Neural crest cell (in vitro differentiated cells): ENCODE measurements at places on chromosomes 13 and 19. TPM values are rescaled to one million over a fixed set of nuclear protein-coding genes. Genes with fewer than 3 reads are reported as not detected.

The SERP2 gene
- 10.3 and 14.0 TPM in 2 replicates for total RNA-seq

The GAPDHS gene
- total RNA-seq: not detected in 2 replicates

The ZNF69 gene
- total RNA-seq: 32.1 and 33.9 TPM in 2 replicates

The ARHGAP35 gene
- 81.0 and 82.5 TPM in 2 replicates for total RNA-seq

The ADGRE3 gene
- total RNA-seq: not detected in 2 replicates

The TJP3 gene
- total RNA-seq: not detected in 2 replicates

The SELENOV gene
- total RNA-seq: not detected in 2 replicates

DNA sequence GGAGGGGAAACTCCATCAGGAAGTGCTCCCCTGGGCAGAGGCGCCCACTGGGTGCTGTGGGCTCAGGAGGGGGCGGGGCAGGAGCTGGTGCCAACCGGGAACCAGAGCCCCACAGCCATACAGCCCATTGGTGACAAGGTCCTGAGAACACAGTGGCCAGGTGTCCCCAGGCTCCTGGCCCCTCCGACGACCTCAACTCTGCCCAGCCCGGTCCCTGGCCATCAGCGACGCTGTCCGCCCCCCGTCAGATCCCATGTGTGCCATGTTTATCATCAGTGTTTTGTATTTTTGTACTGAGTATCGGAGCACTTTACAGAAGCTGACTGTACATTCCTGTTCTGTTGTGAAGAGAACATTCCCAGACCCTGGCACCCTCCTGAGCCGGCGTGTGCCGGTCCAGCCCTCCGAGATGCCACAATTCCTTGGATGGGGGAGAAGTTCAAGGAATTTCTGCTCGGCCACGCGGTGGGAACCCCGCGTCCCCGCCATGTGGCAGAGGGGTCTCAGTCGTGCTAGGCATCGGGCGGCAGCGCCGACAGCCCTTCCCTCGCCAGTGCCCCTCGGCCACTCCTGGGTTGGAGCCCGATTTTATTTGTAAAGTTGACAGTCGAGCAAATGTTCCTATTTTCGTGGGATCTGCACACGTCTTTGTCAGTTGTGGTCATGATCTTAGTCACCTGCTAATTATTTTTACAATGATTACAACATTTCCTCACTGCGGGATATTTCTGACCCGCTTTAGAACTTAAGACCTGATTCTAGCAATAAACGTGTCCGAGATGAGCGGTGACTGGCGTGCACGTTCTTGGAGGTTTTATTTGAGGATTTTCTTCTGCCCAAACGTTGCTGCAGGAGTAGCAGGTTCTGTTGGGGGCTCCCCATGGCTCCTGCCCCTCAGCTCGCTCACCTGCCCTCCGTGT lies 16.9 kb downstream of the PEX11G start:
- H3K36me3 ChIP-seq: no peaks in the 10 kb centered on the region
- H3K27me3 ChIP-seq: no peaks in the 10 kb centered on the region
- no peak overlapping the region for H3K4me3 ChIP-seq
- H3K4me1 ChIP-seq: no peaks in the 10 kb centered on the region

GRCh38 chr19:4510435-4511255 lies 7.6 kb downstream of the PLIN4 start:
- no peaks in the 10 kb centered on the region for H3K4me1 ChIP-seq
- no peak for DNase-seq
- peaks cover 3% of the 10 kb centered on the region for H3K36me3 ChIP-seq
- no peak overlapping the region for H3K27ac ChIP-seq
- H3K27me3 ChIP-seq: no peaks in the 10 kb centered on the region

DNA sequence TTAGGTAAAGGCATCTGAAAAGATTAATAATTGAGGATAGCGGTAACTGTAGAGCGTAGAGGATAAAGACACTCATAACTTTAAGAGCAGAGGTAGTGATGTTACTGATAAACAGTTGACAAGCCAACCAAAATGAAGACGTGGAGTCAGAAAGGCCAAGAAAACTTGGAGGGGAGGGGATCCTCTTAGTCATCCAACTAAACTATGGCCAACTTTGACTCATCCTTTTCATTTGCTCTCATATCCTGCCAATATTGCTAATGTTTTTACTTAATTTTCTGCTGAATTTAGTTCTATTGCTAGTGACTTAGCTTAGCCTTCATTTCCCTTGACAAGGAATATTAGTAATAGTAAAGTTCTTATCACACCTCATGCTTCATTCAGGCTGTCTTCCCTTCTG lies 13.4 kb downstream of the ITGBL1 start:
- H3K27me3 ChIP-seq: no peaks in the 10 kb centered on the region
- no peak for DNase-seq
- no peaks in the 10 kb centered on the region for H3K4me1 ChIP-seq
- no peak overlapping the region for H3K4me3 ChIP-seq
- no peaks in the 10 kb centered on the region for H3K36me3 ChIP-seq

GRCh38 chr13:43657485-43657884 lies 129.3 kb downstream of the ENOX1 start:
- H3K4me3 ChIP-seq: no peak overlapping the region
- no peak overlapping the region for H3K27ac ChIP-seq
- peaks cover 10% of the 10 kb centered on the region for H3K4me1 ChIP-seq
- H3K36me3 ChIP-seq: no peaks in the 10 kb centered on the region

- DNase-seq: peak; percentile 74
- H3K27me3 ChIP-seq: peaks cover 29% of the 10 kb centered on the region
- H3K4me3 ChIP-seq: peak overlapping the region; percentile 86
Measured at GRCh38 chr19:51689751-51690453, 3.2 kb upstream of the SPACA6 start.

- H3K4me1 ChIP-seq: peaks cover 19% of the 10 kb centered on the region
- H3K36me3 ChIP-seq: no peaks in the 10 kb centered on the region
- DNase-seq: no peak
Measured at GRCh38 chr13:49838989-49839388, 46.5 kb upstream of the KPNA3 start.

- peak overlapping the region; percentile 80 for H3K4me3 ChIP-seq
- H3K27ac ChIP-seq: no peak overlapping the region
- H3K36me3 ChIP-seq: peaks cover 3% of the 10 kb centered on the region
- DNase-seq: no peak
- H3K4me1 ChIP-seq: peaks cover 10% of the 10 kb centered on the region
Measured at GRCh38 chr13:28099396-28100149, 803 bp downstream of the FLT3 start.

DNA sequence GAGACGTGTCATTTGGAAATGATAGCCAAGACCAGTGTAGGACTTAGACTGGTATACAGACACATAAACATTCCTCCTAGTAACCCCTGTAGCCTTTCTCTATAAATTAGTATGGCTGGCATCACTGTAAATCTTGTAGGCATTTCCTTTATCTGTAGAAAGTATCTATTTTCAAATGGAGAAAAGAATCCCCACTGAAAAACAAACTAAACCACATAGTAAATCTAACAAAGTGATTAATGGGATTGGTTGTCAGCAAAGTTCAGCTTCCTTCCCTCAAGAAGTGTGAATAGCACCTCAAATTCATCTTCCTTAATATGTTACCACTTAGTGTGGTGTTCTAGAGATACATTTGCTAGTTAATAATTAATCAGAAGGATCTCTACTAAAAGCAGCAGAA lies 119.4 kb upstream of the NBEA start:
- H3K27me3 ChIP-seq: no peaks in the 10 kb centered on the region
- DNase-seq: no peak
- no peak overlapping the region for H3K4me3 ChIP-seq
- no peaks in the 10 kb centered on the region for H3K36me3 ChIP-seq
- H3K27ac ChIP-seq: no peak overlapping the region

DNA sequence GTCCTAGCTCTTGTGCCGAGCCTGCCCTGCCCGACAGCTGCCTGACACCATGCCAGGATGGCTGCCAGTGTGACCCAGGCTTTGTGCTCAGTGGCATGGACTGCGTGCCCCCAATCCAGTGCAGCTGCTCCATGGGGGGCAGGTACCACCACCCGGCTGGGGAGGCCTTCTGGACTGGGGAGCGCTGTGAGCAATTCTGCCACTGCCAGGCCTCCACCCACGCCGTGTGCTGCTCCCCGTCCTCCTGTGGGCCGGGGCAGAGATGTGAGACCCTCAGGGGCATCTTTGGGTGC lies 9.4 kb upstream of the FXYD3 start:
- no peak overlapping the region for H3K4me3 ChIP-seq
- H3K4me1 ChIP-seq: peaks cover 31% of the 10 kb centered on the region
- no peaks in the 10 kb centered on the region for H3K36me3 ChIP-seq
- no peak for DNase-seq

DNA sequence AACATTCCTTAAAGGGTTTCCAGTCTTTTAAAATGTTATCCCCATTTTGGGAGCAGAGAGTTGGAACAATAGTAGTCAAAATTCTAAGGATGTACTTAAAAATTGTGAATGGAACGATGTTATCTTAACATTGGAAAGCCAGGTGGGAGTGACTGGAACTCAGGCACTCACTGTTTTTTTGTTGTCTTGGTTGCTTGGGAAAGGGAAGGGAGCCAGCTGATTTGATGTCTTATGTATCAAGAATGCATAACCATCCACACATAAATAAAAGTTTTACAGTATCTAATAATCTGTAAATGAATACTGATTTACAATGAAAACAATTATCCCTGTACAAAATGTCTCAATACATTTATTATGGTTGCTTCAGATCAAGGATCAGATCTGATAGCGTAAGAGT lies 88.7 kb downstream of the SLC10A2 start:
- peaks cover 16% of the 10 kb centered on the region for H3K4me1 ChIP-seq
- DNase-seq: no peak
- H3K27me3 ChIP-seq: peaks cover 6% of the 10 kb centered on the region
- H3K27ac ChIP-seq: no peak overlapping the region
- H3K4me3 ChIP-seq: no peak overlapping the region
- H3K36me3 ChIP-seq: no peaks in the 10 kb centered on the region

DNA sequence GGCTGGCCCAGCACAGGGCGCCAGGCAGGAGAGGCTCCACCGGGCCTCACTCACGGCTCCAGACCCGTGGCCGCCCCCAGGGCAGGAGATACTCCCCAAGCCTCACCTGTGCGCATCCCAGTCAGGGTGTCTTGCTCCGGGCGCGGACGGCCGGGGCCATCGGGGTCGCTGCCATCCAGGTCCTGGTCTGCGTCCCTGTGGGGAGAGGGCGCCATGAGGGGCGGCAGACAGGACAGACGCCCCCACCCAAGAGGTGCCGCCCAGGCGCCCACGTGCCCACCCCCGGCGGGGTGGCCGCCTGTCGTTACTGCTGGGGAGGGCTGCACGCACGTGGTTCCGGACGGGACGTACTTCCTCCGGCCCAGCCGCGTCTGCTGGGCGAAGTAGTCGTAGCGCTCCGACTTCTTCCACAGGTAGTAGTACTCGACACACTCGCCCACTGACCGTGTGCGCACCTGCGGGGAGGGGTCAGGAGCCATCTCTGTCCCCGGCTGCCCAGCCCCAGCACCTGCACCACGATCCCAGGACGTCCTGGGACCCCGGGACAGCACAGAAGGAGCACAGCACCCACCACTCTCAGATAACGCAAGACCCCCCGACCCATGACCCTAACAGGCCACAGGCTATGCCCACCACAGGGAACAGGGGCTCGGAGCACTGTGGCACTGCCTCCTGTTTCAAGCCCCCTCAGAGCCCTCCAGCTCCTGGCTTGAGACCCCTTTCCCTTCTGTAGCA lies 17.4 kb upstream of the PLPP2 start:
- no peak overlapping the region for H3K27ac ChIP-seq
- H3K36me3 ChIP-seq: peaks cover 3% of the 10 kb centered on the region
- no peak overlapping the region for H3K4me3 ChIP-seq

- no peak for DNase-seq
- H3K27me3 ChIP-seq: peaks cover 2% of the 10 kb centered on the region
- no peaks in the 10 kb centered on the region for H3K4me1 ChIP-seq
Measured at GRCh38 chr19:12872941-12873890, 8.0 kb downstream of the DNASE2 start.

GRCh38 chr19:7540761-7541474 lies 5.4 kb downstream of the PNPLA6 start:
- no peak overlapping the region for H3K27ac ChIP-seq
- no peak overlapping the region for H3K4me3 ChIP-seq
- H3K4me1 ChIP-seq: peaks cover 4% of the 10 kb centered on the region
- no peaks in the 10 kb centered on the region for H3K27me3 ChIP-seq
- DNase-seq: no peak

DNA sequence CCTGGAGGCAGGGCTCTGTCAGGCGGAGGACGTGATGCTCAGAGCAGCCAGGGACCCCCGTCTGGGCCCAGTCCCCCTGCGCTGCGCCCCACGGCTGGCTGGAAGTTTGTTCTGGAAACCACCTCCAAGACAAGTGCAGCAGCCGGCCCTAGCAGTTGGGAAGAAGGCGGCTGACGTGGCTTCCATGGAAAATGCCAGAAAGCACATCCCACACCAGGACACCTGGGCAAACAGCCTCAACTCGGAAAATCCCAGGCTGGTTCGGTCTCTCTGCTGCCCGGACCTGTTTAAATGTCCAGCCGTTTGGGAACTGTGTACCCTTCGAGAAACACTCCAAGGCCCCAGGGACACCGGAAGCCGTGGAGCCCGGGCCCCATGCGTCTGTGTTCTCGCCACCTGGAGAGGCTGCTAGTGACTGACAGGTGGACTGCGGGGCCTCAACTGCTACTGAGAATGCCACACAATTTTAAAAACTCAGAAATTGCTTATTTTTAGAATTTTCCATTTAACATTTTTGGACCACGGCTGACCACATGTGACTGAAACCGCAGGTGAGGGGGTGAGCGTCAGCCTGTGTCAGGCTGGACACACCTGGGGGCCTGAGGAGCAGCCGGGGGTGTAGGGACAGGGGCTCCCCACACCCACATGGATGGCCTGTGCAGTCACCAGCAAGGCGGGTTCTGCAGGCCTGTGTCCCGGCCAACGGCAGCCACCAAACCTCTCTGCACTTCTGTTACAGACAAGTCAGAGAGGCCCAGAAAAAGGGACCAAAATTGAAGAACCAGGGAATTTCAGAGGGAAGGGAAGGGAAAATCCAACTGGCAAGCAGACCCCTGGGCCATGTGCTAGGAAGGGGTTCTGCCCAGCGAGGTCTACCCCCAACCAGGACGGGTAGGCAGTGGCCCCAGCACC lies 31.7 kb downstream of the RASA3 start:
- H3K27ac ChIP-seq: no peak overlapping the region
- H3K4me1 ChIP-seq: peaks cover 37% of the 10 kb centered on the region
- H3K36me3 ChIP-seq: peaks cover 2% of the 10 kb centered on the region
- H3K4me3 ChIP-seq: no peak overlapping the region

- peak overlapping the region; percentile 91 for H3K4me3 ChIP-seq
- peaks cover 78% of the 10 kb centered on the region for H3K27me3 ChIP-seq
- H3K36me3 ChIP-seq: no peaks in the 10 kb centered on the region
- H3K27ac ChIP-seq: peak overlapping the region; percentile 92
- H3K4me1 ChIP-seq: peaks cover 8% of the 10 kb centered on the region
- DNase-seq: peak; percentile 64
Measured at GRCh38 chr19:18223860-18224524, 2.2 kb downstream of the PDE4C start.
